Ureter (tissue), 1 donor: ENCODE measurements at places on chromosomes 1 and 21. TPM values are rescaled to one million over a fixed set of nuclear protein-coding genes. Genes with fewer than 3 reads are reported as not detected.

GRCh38 chr1:23657659-23658275, 33.8 kb upstream of the RPL11 start:
- no peak for DNase-seq

GRCh38 chr1:85605484-85606413, 25.2 kb downstream of the CCN1 start:
- no peak for DNase-seq

GRCh38 chr1:237976331-237976730, 85.6 kb upstream of the ZP4 start:
- no peak for DNase-seq

- DNase-seq = no peak
Observed at GRCh38 chr1:179090522-179090921, 8.7 kb downstream of the TOR3A start.

DNA sequence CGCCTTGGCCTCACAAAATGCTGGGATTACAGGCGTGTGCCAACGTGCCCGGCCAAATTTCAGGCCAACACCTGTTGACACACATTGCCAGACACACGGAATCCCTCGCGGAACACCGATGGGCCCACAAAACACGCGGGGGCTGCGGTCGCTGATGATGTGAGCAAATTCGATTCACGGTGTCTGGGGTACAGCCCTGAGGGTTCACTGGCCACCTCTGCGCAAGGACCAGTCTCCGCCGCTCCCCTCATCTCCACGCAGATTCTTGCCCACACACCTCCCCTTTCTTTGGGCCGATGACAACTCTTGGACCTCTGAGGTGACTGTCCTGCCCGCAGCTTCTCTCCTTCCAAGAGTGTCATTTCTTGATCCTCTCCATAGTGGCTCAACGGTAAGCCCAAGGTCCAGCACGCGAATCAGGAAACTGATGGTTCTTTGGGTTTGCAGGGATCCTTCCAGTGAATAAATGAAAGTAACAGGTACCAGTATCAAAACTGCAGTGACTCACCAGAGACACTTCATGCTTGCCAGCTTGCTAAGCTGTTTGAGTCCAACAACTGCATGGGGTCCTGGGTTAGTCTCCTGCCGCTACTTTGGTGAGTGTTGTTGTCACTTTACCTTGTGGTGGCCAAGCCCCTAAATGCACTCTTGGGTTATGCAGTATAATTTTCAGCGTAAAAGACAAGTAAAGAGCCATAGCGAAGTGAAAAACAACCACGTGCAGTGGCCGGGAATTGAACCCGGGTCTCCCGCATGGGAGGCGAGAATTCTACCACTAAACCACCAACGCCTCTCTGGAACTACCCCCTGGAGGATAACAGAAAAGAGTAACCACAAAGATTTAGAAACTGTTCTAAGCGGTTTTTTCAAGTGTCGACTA, 11.0 kb upstream of the RNU1-3 start:
- peak; percentile 42 for DNase-seq

GRCh38 chr21:38879912-38880576, 74.3 kb downstream of the ETS2 start:
- DNase-seq = no peak

The ZDHHC18 gene
- total RNA-seq = 21.0 TPM
